GM13977 (cell line): ENCODE measurements at places on chromosomes 7 and 10.
A peak's percentile ranks its signal among the peaks of the same experiment; 100 is the strongest.

DNA sequence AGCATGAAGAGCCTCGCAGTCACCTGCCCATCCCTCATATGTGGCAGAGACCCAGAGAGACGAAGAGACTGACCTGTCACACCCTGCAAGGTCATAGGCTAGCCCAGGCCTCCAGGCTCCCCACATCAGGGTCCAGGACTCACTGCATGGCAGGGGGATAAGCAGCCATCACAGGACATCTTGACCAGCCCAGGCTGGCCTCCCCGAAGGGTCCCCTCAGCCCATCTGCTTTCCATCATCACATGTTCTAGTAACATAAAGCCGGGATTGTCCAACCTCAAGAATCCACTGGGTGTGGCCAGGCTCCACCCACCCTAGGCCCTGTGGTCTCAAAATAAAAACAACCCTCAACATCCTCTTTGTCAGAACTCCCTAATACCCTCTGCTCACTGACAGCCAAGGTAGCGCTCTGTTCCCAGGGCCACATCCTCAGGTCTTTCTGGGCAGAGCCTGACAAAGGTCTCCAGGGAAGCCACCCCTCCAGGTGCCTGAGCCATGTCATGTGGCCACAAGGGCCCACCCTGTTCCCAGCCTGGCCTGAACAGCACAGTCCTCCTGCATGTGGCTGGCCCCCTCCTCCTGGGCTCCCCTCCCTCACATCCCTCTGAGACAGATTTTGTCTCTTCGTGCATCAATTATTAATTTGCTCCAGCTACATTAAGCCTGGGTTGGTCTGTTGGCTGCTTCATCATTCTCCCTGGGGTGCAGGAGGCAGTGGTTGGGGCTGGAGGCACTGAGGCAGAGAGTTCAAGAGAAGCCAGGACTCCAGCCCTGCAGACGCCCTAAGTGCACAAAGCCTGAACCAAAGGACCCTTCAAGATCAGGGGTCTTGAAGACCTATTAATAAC lies 131.8 kb upstream of the UNC5B start:
- DNase-seq = no peak

DNA sequence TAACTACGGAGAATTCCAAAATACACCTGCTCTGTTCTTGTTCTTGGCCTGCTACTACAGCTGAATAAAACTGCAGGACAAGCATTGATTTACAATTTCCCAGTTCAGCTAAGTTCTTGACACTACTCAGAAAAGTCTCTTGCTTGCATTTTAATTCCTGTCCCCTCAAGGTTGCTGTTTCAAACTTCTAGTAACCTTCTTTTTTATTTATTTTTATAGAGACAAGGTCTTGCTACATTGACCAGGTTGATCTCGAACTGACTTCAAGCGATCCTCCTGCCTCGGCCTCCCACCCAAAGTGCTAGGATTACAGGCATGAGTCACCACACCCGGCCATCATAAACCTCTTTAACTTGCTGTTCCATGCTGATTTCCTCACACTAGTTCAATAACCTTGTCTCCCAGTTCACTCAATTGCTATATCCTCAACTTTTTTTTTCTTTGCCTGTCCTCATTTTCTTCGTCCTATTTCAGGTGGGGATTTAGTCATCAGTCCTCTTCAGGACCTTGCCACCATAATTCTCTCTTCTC lies 79.9 kb downstream of the ARHGAP21 start:
- DNase-seq = no peak

DNA sequence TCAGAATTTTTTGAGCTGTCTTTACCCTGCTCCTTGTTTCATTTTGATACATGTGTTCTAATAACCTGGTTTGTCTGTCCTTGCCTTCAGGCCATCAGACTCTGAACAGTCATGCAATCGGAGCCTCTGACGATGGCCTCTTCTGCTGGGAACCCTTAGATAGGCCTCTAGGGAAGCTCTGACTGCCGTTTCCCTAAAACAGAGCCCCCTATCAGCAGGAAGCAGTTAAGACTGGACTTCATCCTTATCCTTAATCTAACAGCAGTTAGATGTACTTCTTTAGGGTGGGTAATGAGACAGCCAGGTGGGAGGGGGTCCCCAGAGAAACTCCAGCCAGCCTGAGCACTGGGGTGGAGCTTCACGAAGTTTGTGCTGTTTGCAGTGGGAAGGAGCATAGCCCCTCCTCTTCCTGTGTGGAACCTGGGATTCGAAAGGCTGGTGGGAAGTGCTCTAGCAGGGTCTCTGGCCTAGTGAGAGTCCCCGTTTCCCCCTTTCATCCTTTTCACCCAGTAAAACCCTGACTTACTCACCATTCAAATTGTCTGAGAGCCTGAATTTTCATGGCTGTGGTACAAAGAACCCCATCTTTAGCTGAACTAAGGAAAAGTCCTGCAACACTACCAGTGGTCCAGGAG lies 28.4 kb upstream of the SORCS3 start:
- no peak for DNase-seq

- no peak for DNase-seq
These were observed 58.5 kb downstream of the CCDC6 start for GRCh38 chr10:59847888-59848287.

- DNase-seq = no peak
These were observed at the start of gene CFTR for GRCh38 chr7:117479225-117480054. Gene CFTR (plus strand): TSS chr7:117480025. CDS start chr7:117480095, 70 bp downstream.

DNA sequence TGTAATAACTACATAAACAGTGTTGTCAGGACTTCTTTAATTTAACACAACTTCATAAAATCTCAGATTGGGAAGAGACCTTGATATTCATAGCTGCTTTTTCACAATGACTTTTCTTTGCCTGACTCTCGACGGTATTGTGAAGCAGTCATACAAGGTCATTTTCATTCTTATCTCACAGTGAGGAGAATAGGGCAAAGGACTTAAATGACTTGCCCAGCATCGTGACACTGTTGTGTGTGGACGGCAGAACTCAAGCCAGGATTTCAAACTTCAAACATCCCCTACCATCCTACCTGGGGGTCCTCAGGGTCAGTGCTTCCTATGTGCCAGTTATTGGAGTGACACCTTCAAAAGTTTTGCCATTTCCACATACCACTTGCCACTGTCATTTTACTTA lies 138.5 kb upstream of the GDF10 start:
- no peak for DNase-seq

DNA sequence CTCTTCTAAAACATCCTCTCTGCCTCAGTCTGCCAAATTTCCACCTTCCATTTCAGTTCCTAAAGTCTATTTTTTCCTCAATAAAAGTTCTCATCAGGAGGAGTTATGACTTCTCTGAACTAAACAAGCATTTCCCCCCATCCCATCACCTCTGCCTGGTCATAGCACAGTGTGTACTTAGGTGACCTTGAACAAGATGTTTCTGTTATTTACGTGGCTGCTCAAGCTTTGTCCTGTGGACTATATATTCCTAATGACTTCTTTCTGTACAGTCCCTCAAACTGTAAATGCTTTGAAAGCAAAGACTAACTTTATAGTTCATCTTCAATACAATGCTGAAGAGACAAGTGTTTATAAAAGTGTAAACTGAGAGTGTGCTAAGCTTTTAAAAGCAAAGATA lies 166.9 kb downstream of the CPEB3 start:
- no peak for DNase-seq

DNA sequence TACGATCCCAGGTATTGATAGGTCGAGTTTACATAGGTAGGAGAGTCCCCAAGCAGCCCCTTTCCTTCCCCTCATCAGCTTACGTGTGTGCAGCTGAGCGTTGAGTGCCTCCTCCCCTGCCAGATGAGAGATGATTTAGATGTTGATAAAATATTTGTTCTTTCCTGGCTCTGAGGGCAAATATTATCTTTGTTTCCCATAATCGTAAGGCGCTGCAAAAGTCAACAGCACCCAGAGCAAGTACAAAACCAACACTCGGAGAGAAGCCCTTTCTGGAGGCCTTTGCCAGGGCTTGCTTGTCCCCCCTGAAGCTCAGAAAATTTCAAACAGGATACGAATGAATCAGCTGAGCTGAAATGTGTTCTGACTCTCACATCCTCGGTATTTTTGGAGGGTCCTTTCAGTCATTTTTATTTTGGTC lies 683.2 kb downstream of the LRMDA start:
- no peak for DNase-seq

- DNase-seq = no peak
These were observed 1143.7 kb downstream of the DNAJB9 start for GRCh38 chr7:109713366-109713765.

GRCh38 chr7:45566386-45566785 lies 7.8 kb upstream of the ADCY1 start:
- peak; percentile 2 for DNase-seq

DNA sequence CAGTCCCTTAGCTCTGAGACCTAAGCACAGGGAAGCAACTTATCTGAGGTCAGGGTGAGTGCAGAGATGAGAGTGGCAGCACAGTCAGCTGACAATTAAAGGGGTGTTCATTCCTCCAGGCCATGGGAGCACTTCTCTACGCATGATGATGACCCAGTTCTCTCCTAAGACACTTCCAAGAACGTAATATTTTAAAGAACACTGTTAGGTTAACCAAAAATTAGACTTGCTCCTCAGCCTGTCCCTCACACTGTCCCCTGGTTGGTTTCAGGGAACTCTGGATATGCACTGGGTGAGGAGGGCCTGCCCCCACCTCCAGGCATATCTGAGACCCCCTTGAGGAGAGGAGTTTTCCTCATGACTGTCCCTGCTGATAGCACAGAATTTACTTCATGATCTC lies 767.5 kb downstream of the GRID1 start:
- DNase-seq = no peak

DNA sequence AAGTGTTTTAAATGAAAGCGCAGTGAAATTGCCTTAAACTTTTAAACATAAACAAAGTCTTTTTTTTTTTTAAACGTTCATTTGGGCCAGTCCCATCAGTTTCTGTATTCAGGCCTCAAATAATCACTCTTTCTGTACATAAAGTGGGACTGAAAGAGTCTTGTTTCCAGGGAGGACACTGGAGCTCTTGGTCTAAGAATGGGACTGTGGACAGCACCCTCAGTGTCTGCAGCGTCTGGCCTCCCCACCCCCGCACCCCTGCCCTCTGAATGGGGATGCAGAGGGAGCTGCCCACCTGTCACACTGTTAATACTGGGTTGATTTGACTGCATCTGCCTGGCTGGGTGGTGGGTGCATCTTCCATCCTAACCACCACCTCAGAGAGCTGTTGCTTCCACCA lies 5.2 kb downstream of the ZNF365 start:
- DNase-seq = no peak

GRCh38 chr7:73827567-73828106 lies 3.2 kb upstream of the CLDN4 start:
- DNase-seq = no peak

- DNase-seq = no peak
These were observed 19.9 kb downstream of the UNCX start for GRCh38 chr7:1252540-1253090.
